ENCODE measurements at places on chromosomes 3 and 15.

- DNase-seq: no peak
Observed at GRCh38 chr3:156341831-156342416, 213.0 kb downstream of the SSR3 start.

DNA sequence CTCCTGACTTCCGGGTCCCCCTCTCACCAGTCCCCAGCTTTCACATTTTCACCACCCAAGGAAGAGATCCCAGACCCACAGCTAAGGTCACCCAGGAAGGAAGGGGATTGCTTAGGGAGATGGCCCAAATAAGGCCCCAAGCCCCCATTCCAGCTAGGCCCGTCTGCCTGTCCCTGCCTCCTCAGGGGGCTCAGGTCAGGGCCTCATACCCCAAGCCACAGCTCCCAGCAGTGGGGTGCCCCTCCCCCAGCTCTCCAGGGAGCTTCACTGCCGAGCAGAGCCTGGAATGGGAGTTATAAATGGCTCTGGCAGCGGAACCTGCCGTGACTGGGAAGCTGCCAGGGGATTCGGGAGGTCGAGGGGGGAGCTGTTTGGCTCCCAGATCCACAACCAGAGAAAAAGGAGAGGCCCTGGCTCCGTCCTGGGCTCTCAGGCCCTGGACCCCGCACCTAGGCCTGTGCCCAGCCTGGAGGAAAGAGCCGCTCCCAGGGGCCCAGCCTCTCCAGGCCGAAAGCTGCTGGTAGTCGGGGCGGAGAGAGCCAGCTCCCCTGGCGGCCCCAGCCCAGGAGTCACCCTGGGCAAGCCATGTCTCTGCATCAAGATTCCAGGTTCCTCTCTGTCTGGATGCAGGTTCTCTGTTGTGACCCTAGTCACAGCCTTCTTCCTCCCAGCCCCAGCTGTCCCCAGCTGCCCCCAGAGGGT lies 550 bp downstream of the CCDC9B start:
- no peak for DNase-seq

DNA sequence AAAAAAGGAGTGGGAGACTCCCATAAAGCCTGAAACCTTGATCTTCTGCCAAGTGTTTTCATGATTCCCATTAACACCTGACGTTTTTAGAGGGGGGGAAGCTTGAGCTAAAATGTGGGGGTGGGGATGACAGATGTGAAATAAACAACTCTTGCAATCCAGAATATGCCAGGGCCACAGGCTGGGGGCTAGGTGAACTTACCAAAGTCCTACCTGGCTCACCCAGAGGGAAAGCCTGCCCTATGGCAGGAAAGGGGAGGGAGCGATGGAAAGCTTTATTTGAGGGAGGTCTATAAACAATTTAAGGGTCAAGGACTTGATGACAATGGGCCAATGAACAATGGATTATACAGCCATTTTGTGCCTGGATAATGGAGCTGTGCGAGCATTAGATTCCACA lies 108.3 kb downstream of the LRIG1 start:
- DNase-seq: no peak

GRCh38 chr3:178318941-178319816 lies 217.1 kb upstream of the KCNMB2 start:
- DNase-seq: no peak

DNA sequence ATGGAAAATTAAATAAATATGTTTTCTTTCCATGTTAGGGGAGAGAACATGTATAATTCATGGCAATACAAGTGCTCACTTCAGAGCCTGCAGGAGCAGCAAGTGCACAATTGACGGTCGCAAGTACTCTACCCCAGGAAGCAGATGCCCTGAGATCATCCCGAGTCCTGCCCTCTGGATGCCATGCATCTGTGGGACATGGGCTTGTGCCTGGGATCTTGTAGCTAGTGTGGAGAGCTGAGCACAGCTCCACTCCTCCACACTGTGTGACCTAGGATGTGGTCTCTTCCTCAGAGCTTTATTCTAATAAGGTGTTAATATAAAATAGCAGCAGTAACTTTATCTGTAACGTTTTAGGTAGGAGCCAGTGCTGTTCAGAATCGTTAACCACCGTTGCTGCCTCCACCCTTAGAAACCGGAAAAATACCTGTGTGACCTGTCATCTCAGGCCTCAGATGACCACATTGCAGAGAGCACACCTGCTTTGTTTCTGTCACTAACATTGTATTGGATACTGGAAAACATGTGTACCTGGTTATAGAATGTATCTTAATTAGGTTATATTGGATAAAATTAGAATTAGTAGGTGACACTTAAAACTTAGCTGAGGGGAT lies 105.0 kb upstream of the GOLGA6L6 start:
- DNase-seq: no peak

DNA sequence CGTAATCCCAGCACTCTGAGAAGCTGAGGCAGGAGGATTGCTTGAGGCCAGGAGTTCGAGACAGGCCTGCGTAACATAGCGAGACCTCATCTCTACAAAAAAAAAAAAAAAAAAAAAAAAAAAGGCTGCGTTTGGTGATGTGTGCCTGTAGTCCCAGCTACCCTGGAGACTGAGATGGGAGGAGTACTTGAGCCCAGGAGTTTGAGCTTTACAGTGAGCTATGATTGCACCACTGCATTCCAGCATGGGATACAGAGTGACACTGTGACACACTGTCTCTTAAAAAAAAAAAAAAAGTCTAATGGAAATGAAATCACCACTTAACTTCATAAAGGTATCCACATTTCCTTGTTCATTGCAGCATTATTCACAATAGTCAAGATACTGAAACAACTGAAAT lies 65.5 kb downstream of the THBS1 start:
- no peak for DNase-seq

GRCh38 chr3:114299421-114299820 lies 5.6 kb downstream of the TIGIT start:
- peak; percentile 5 for DNase-seq

Measured in HFF-Myc (cell line).